NCI-H460 (cell line): ENCODE measurements at places on chromosomes 3 and 15.
A peak's percentile ranks its signal among the peaks of the same experiment; 100 is the strongest.

- DNase-seq = no peak
Observed at GRCh38 chr3:30518181-30518864, 88.1 kb upstream of the TGFBR2 start.

- no peak for DNase-seq
Observed at GRCh38 chr3:124108446-124108845, 116.5 kb upstream of the ROPN1 start.

GRCh38 chr3:39135170-39135805, 18.1 kb downstream of the CSRNP1 start:
- no peak for DNase-seq

- DNase-seq = no peak
Observed at GRCh38 chr3:183644244-183644643, 8.8 kb downstream of the KLHL24 start.

DNA sequence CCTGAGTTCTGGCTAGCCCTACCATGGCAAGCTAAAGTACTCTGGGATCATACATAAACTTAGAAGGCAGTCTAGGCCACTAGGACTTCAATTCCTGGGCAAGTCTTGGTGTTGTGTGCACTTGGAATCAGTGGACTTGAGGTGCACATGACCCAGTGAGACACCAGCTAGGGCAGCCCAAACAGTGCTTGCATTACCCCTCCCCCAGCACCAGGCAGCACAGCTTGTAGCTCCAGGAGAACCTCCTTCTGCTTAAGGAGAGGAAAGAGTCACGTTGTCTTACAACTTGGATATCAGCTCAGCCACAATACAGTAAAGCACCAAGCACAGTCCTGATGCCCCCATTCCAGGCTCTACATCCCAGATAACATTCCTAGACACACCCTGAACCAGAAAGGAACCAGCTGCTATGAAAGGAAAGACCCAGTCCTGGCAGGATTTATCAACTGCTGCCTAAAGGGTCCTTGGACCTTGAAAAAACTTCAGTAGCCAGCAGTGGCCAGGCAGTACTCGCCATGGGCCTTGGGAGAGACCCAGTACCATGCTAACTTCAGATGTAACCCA, 57.2 kb downstream of the MYO9A start:
- no peak for DNase-seq

DNA sequence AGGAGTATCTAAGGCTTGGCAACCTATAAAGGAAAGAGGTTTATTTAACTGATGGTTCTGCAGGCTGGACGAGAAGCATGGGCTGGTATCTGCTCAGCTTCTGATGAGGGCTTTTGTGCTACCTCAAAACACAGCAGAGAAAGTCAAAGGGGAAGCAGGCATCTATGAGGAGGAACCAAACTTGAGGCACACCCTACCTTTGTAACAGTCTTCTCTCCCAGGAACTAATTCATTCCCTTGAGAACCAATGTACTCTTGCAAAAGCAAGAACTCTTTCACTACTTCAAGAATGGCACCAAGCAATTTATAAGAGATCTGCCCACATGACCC, 109.0 kb downstream of the CGGBP1 start:
- no peak for DNase-seq

- DNase-seq = no peak
Observed at GRCh38 chr3:171356251-171356650, 104.0 kb downstream of the TNIK start.

GRCh38 chr3:55637906-55638638, 151.0 kb upstream of the WNT5A start:
- no peak for DNase-seq

DNA sequence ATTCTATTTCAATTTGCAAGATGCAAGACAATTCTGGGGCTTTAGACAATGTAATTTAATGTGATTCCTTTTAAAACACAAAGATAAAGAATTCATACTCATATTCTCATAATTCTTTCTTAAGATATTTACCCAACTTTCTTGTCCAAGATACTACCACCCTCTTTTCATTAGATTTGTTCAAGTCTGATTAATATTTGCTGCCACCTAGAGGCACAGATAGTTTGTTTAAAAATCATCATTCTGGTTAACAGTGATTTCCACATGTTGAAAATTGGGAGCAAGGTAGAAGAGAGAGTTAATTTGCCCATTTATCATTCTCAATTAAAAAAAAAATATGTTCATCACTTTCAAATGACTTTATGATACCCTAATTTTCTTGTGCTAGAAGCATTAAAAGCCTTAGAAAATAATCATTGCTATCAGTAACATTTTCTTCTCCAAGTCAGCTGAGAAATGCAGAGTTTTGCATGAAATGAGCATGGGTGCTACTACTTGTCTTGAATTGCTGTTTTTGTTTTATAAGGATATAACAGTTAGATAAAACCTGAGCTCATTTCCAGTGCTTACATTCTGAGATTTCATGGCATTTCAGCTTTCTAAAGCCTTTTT, 11.6 kb downstream of the TAMM41 start:
- no peak for DNase-seq

DNA sequence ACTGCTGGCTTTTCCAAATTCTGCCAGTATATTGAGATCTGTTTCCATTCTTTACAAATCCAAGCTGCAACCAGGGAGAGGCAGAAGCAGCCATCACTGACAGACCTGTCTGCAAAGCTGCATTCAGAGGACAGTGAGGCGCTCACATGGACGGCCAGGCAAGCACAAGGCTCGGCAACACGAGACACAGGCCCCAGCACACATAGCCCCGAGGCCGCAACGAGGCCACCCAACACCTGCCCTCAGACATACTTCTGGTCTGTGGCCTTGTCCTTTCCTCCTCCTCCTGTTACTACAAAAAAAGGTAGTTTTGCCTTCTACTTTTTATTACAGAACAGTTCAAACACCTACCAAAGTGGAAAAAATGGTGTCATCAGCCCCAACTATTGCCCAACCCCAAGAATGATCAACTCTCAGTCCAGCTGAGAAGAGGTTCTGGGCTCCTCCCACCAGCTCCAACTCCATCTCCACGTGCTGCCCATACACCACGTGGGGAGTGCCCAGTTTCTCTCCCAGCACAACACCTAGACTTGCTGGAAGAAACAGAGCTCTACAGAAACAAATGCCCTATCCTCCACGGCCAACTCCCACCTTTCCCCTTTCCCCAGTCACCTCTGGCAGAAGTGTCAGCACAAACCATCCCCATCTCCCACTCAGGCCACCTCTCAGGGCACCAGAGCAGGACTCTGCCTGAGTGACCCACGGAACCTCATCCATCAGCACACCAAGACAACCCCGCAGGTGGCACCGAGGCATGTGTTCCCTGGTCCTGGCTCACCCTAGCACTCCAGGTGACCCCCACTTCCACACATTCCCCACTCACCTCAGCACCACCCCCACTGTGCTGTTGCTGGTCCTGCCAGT, 7.4 kb downstream of the ZXDC start:
- no peak for DNase-seq

DNA sequence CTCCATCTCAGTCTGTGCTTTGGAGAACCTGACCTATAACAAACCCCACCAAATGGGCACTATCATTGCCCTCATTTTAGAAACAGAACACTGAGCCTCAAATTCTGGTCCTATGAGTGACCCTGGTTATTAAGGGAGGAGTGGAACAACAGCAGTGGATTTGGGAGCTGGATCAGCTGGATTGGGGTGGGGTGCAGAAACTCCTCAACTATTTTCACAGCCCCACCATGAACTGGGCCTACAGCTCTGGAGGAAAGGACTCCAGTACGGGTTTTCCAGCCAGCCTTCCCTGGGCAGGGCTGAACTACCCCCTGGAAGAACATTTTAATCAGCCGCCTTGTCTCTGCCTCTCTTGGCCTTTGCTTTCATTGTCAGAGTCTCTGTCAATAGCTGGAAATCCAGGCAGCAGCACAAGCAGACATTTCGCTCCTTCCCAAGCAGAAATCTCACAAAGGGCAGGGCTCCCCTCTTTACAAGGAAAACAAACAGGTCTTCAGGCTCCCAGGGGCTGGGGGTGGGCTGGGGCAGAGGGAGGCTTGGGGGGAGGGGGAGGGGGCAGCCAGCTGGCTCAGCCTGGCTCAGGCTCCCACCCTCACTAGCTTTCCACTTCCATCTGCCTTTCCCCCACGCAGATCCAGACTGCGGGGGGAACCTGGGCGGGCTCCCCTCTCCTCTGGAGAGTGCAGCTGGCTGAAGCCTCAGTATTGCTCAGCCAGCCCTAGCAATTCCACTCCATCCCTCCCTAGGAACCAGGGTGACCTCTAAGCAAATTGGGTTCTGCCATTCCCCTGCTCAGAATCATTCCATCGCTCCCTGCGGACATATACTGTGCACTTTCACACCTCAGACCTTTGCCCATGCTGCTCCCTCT, 13.7 kb upstream of the TLE3 start:
- peak; percentile 44 for DNase-seq

- DNase-seq = no peak
Observed at GRCh38 chr3:143080196-143080595, 39.4 kb upstream of the CHST2 start.

DNA sequence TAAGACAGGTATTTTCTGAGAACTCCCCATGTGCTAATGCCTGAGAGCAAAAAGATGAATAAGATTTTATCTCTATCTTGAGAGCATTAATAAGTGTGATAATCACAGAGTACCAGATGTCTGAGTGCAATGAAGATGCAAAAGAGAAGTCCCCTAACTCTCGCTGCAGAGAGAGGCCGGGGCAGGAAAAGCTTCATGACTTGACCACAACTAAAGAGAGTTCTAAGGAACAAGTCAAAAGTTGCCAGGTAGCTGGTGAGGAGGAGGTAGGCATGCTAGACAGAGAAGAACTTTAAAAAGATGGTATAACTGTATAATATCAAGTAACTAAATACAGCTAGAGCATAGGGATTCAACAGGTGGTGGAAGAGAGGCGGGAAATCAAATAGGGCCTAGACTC, 28.8 kb downstream of the MTMR10 start:
- DNase-seq = no peak

GRCh38 chr3:125256675-125257074, 44.1 kb upstream of the SLC12A8 start:
- no peak for DNase-seq

DNA sequence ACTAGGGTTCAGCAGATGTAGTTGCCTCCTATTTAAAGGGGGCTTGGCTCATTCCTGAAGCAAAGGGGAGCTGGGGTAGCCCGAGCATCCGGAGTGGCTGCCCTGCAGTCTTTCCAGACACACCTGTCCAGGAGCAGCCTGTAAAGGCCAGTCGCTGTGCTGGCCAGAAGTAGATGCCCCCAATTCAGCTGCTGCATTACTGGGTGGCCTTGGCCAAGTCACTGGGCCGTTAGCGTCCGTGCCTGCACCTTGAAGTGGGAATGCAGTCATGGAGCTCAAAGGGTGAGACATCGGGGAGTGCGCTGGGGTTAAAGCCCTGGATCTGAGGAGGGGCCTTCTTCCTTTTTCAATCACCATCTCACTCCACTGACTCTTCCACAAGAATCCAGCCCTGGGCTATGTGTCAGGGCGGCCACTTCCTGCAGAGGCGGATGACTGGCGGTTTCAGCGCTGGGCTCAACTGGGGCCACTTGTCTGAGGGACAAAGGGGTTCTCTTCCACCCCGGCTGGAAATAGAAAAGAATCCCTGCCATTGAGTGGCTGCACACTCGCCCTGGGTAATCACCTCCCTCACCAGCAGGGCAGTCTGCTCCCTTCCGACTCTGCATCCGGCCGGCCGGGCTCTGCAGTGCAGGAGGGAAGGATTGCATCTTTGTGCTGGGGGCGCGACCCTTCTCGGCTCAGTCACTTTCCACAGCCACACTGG, 11.8 kb downstream of the ALDH1A3 start:
- no peak for DNase-seq

DNA sequence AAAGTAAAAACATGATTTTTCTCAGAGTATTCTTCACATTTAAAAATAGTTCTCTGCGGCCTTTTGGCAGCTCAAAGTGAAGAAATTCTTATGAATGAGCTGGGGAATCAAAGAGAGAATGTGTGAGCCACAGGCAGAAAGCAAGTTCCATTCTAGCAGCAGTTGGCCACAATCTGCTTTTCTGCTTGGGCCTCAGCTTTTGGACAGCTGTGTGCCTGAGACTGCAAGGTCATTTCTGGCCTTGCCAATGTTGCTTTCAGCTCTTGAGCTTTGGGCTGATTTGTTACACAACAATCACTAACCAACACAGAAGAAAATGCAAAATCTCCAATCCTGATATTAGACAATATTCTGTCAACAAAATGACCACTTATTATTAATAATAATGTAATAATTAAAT, 14.4 kb upstream of the TM4SF4 start:
- DNase-seq = no peak

GRCh38 chr3:184336547-184337398, 627 bp upstream of the FAM131A start:
- no peak for DNase-seq

DNA sequence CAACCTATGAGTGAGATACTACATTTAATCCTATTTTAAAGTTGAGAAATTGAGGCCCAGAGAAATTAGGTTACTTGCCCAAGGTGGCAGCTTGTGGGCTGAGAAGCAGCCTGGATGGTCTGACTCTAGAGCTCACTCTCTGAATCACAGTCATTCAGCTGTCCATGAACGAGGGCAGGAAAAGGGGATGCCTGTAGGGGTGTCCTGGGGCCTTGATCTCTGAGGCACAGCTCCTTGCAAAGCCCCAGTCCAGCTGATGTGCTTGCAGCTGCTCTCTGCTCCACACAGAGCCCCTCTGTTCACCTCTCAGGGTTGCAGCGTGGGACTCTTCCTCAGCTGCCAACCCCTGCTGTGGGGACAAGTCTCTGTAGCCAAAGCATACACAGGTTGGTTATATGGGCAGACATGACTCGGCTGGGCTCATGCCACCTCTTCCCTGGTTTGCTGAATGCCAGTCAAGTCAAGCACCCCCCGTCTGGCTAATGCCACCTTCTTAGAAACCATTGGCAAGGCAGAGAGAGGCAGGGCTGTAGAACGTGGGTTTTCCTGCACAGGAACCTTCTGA, 56.8 kb downstream of the GASK1A start:
- DNase-seq = no peak

DNA sequence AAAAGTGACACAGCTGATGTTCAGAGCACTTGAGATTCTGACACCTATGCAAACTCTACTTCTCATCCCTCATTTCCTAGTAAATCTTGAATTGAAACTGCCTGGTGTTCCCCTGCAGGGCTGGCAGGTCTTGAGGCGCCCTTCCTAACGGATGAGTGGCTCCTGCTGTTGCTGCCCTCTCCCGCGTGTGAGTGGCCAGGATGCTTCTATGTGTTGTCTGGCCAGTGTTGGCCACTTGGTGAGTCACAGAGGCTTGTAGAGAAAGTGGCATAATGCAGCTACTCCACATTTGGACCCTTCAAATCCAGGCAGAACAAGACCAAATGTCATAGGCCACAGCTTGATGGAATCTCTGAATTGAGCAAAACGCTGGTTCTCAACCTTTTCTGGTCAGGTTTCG, 63.6 kb downstream of the MOBP start:
- no peak for DNase-seq
